Activated CD4-positive, alpha-beta T cell treated with anti-CD3 and anti-CD28 coated beads, Interleukin-2, amount 50 U/mL, for 48 hours (primary cell): ENCODE measurements at places on chromosomes 6 and 20.

- no peak for DNase-seq
Observed at GRCh38 chr20:33202451-33202850, 14.7 kb upstream of the BPIFA3 start.

- DNase-seq: peak; percentile 75
Observed at GRCh38 chr6:39347906-39348585, 25.5 kb upstream of the KCNK16 start.

- DNase-seq: no peak
Observed at GRCh38 chr6:67000121-67000520, 1293.1 kb upstream of the EYS start.

GRCh38 chr6:157298216-157298724, 25.0 kb downstream of the TMEM242 start:
- DNase-seq: no peak

GRCh38 chr6:6752129-6752528, 163.6 kb downstream of the LY86 start:
- no peak for DNase-seq

DNA sequence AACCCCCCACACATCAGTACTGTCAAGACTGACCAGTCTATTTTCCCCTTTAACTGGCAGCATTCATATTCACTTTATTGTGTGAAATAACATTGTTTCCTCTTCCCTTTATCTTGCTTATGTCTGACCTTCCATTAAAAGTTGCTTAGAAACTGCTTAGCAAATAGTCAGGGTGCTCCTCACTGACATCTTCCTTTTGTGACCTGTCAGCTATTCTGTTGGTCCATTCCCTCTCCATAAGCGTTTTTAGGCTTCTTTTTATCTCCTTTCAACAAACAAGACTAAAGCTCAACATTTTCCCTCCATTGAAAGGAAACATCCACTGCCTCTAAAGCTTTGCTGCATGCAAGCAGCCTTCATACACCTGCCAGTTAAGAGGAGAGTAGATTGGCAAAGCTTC, 147.7 kb upstream of the VGLL2 start:
- DNase-seq: no peak
